ENCODE measurements at places on chromosomes 2 and 18.
A peak's percentile ranks its signal among the peaks of the same experiment; 100 is the strongest.

GRCh38 chr2:186576614-186577013 is 13.2 kb upstream of the ITGAV start:
- DNase-seq = no peak

- DNase-seq = no peak
Observed at GRCh38 chr2:10221443-10221842, 81.3 kb upstream of the HPCAL1 start.

- no peak for DNase-seq
Observed at GRCh38 chr2:216849987-216850386, 9.9 kb downstream of the TNP1 start.

DNA sequence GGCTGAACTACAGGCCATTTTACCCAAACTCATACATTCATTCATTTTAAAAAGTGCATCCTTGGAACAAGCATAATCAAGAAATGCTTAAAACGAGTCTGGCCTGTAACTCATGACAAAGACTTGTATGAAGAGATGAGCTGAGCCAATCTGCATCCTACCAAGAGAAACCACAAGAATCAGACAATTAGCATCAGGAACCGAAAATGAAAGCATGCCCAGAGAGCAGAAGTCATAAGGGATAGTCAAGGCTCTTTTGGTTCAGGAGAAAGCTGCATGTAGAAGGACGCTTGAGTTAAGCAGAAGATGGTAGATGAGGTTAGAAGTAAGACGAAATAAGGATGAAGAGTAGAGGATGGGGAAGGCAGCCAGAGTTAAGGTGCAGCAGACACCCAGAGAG is 137.0 kb upstream of the CTNNA2 start:
- no peak for DNase-seq

DNA sequence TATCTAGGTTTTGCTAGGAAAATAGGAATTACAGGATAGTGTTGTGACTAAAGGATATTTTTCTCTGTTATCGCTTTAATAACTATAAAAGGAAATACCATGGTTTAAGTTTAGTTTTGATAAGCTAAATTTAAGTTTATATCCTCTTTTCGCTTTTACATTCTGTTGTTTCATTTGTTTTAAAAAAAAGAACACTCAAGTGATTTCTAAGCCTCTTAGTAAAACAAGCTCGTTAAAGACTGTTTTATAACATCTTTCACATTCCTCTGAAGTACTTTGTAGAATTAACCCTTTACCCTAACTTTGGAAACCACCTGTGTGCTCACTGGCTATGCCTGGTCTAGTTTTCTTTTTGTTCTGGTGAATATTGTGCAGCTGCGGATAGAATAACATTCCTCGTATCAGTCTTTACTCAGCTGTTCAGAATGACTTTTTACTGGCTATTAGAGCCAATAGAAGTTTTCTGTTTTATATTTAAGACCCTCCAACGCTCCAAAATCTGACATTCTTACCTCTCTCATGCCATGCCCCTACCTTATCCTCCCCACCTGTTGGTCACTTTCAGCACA is 183.1 kb downstream of the PTPRM start:
- DNase-seq = no peak

DNA sequence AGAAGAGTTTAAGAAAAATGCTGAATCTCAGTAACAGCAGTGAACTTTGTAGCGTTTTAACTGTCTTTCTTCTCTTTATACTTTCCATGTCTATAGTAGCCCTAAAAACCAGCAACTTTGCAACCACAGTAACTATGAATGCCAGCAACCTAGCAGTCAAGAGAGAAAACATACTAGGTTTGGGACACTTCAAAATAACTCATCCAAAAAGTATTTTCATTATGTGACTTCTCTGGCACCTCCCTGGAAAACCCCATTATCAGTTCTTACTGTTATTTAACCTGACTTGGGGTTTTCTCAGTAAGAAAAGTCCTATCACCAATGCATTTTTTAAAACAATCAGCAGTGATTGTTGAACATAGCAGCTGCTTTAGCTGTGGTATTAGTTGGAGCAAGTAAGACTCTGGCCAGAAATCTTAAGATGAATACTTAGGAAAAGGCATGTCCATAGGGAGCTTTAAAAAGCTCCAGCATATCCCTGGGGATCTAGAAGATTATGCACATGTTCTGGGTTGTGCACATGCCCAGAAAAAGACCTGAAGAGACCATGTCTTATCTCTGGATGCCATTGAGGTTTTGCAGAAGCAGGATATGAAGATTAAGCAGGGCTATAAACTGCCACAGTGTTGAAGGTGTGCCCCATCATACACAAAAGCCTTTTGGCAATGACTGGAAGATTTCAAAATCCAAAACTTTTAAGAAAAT is 411.3 kb downstream of the CMPK2 start:
- DNase-seq = no peak

- DNase-seq = no peak
Observed at GRCh38 chr2:160114020-160114419, 51.6 kb upstream of the PLA2R1 start.

- DNase-seq = peak; percentile 17
Observed at GRCh38 chr2:98761267-98761781, 30.4 kb upstream of the MGAT4A start.

DNA sequence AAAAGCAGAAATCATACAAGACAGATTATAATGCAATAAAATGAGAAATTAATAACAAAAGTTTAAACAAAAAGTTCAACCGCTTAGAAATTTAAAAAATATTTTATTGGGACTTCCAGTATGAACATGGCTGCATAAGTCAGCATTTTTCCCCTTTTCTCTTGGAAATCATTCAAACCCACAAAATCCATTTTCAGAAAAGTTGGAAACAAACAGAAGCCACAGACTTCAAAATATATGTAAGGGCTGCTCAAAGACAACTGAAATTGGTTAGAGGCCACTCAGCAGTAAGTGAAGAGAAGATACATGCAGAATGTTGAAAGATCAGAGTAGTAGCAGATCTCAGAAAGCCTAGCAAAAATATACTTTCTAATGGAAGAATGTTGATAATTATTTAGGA is 194.0 kb downstream of the DYSF start:
- DNase-seq = no peak

- no peak for DNase-seq
Observed at GRCh38 chr2:62464221-62465007, 41.6 kb downstream of the TMEM17 start.

DNA sequence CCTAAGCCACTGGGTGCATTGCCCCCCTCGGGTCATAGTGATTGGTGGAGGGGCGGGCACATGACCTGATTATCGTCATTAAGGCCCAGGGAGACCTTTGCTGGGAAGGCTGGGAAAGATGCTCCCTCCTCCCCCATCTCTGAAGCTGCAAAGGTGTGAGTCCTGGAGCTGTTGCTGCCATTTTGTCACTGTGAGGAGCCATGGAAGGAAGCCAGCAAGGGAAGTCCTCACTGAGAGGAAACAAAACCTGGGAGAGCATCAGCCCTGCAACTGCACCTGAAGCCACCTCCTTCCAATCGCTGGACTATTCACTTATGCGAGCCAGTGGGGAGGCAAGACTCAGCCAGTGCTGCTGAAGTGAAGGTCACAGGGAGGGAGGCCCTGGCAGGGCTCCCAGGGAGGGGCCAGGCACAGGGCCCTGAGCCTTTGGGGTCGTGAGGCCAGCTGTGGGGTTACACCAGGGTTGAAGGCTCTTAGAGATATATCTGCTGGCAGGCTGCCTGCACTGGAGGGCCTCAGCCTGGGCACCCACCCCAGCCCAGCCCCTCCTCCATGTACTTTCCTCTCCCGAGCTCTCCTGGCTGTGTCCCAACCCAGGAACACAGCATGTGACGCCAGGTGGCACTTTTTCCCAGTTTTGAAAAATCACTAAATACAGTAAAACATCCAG is 10.7 kb upstream of the FAHD2A start:
- no peak for DNase-seq

- DNase-seq = peak; percentile 79
Observed at GRCh38 chr2:190340369-190340768, 3.0 kb upstream of the INPP1 start.

- DNase-seq = peak; percentile 90
Observed at GRCh38 chr2:34447097-34447496, 848.0 kb upstream of the FAM98A start.

- DNase-seq = no peak
Observed at GRCh38 chr2:46029332-46029811, 267.8 kb upstream of the EPAS1 start.

DNA sequence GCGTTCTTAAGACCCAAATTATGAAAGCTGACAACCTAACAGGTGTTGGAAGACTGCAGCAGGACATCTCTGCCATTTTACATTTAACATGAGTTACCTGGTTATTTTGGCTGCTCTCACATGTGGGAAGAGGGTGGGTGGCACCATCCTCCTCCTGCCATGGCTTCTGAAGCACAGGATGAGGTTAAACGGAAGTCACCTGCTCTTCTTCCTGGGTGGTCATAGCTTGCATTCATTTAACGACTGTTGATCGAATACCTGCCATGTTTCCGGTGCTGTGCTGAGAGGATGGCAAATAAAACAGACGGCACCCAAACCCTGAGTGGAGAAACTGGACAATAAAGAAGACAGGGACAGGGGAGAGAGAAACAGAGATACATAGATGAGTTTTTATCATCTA is 118.0 kb downstream of the RHBDD1 start:
- no peak for DNase-seq

DNA sequence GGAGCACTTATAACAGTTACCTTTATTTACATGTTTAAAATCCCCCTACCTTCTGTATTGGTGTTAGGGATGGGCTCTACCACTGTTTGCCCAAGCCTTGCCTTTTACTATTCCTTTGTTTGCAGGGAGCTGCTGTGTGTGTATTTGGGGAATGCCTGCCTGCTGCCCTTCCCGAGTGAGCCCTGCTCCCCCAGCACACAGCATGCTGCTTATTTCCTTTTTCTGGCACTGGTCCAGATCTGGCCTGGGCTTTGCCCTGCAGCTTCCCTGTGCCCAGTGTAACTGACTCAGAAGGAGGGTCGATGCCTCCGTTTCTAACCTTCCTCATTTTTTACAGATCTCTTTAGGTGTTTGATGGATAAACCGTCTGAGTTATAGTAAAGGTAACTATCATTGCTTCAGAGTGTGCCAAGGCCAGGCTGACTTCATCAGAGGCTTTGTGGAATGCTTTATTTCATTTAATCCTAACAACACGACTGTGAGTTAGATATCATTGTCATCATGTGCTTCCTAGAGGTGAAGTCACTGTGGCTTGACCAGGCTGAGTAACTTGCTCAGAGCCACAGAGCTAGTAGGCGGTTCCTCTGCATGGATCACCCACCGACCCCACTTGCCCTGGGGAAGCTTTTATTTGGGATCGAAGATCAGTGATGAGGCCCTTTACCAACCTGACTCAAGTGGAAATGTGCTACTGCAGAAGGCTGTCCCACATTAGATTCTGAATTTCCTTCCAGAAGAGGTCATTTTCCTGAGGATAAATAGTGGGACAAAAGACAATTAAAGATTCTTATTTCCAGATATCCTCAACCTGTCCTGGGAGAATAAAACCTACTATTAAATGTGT is 238.8 kb downstream of the ZNF407 start:
- peak; percentile 25 for DNase-seq

GRCh38 chr2:108920686-108921085 is 68.3 kb downstream of the EDAR start:
- DNase-seq = no peak

GRCh38 chr2:23550553-23550952 is 165.6 kb downstream of the KLHL29 start:
- DNase-seq = no peak

DNA sequence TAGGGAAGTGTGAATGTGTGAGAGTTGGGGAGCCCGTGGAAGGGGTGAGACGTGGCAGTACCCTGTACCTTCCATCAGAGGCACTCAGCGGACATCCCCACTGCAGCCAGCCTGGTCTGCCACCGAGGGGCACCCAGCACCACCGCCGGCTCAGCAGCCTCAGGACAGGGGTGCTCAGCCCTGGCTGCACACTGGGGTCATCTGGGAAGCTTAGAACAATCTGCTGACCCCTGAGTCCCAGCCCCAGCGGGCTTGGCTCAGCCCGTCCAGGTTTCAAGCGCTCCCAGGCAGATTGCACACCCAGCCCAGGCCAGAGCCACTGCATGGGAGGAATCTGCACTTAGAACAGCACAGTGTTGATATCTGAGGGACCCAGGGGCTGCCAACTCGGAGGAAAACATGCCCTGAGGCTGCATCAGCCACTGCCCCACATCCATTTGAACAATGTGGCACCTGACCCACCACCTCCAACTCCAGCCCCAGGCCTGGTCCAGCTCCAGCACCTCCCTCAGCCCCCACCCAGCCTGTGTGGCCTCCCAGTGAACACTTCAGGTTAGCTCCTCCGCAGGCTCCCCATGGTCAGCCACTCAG is 147.1 kb upstream of the OTOS start:
- no peak for DNase-seq

DNA sequence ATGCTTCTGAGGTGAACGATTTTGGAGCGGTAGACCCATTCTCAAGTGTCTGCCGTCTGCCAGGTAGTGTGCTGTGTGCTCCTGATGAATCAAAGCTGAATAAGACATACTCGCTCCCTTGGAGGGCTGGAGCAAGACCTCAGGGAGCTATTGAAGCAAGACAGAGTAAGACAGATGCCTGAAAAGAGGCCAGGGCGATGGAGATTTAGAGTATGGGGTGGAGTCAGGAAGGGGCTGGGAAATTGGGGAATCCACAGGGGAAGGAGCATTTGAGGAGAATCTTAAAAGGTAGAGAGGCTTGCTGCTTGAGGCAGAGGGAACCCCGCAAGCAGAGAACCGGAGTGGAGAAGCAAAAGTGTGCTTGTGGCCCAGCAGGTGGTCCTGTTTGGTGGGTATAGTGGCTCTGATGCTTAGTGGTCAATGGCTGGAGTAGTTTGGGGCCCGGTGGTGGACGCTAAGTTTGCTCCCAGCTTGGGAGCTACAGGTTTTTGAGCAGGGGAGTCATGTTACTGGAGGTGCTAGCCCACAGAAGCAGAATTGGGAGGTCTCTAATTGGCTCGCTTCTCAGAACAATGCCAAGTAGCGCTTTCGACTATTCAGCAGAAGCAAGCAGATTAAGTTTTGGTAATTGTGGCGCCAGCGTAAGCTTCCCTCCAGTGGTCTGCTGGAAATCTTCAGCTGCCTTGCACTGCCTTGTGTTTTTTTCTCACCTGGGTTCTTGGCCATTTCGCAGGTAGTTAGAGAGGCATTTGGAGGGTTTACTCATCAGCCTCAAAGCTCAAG is 2.0 kb downstream of the CNNM4 start:
- peak; percentile 79 for DNase-seq

DNA sequence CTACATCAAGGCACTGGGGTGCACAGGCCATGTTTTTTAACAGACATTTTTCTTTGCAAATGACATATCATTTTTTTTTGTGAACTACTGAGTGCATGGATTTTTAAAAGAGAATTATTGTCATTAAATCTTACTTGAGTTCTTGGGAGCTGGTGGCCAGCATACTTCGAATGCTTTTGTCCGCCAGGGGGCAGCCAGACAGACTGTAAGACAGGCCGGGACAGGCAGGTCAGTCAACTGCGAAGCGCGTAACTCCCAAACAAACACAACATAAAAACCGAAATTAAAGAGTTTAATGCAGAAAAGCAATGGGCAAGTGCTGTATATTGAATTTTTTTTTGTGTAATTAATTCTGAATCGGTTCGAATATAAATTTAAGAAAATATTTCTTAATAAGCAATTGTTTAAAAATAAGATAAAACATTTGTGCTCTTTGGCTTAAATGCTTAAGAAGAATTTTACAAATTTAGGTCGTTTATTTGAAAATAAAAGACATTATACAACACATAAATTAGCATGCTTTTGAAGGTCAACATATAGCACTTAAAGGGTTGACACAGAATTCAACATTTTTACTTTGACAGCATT is 142.2 kb upstream of the PXDN start:
- DNase-seq = peak; percentile 91

GRCh38 chr2:240825476-240825875 is 5.5 kb upstream of the KIF1A start:
- DNase-seq = no peak
